Spinal cord (tissue), 10 donors: ENCODE measurements at places on chromosomes 4 and X. TPM values are rescaled to one million over a fixed set of nuclear protein-coding genes. Genes with fewer than 3 reads are reported as not detected.
A peak's percentile ranks its signal among the peaks of the same experiment; 100 is the strongest.

DNA sequence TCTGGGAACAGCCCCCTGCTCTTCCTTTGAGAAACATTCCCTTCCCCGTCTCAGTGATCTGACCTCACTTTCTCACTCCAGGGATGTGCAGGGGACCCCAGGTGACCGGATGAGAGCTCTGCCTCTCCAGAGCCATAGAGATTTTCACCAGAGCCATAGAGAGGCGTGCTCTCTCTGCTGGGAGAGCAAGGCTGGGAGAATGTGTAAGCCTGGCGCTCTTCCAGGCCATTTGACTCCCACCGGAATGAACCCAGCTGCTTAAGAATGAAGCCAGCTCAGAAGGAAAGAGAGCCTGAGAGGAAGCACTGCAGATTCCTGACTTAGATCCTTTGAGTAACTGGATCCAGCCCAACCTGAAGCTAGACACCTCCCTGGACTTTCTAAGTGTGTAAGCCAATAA, 106.4 kb downstream of the DHX15 start:
- no peak for DNase-seq

- no peak for DNase-seq
Measured at GRCh38 chr4:36196145-36196913, 48.0 kb downstream of the ARAP2 start.

PAGE5 gene
- not detected for total RNA-seq

KIF4A gene
- 8.8 TPM for total RNA-seq

DNA sequence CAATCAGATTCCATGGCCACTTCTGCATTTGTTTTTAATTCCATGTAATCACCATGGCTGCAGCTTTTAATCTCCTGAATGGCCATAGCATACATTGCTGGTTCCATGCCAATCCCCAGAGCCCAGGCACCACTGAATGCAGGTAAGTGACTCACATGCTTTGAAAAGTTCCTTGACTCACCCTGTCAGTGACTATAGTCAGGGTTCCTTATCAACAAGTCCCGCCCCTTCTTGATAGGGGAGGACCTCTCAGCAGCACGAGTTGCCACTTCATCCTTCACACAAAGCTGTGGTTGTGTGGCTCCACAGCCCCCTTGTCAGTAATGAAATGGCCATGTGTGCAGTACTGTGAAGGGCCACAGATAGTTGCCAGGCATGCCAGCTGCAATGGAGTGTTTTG, 516.6 kb downstream of the PPARGC1A start:
- peak; percentile 22 for DNase-seq

DNA sequence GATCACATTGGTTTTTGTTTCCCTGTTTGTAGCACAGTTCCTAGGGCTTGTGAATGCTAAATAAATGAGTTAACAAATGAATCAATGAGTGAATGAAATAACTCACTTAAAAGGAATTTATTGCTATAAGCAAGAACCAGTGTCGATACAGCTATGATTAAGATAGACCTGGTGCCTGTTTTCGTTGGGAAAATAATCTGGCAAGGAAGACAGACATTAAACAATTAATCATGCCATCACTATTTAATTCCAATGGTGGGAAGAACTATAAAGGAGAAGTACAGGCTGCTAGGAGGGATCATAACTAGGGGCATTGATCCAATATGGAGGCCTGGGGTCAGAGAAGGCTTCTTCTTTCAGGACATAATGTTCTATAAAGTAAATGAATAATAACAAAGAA, 4.5 kb upstream of the CBR4 start:
- no peak for DNase-seq

DNA sequence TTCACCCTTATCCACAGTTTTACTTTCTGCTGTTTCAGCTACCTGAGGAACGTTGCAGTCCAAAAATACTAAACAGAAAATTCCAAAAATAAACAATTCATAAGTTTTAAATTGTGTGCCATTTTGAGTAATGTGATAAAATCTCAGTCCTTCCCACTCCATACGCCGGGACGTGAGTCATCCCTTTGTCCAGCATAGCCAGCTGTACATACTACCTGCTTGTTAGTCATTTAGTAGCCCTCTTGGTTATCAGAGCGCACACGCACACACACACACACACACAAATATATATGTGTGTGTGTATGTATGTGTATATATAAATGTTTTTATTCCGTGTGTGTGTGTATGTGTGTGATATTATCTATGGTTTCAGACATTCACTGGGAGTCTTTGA, 4.8 kb upstream of the CCSER1 start:
- no peak for DNase-seq

DNA sequence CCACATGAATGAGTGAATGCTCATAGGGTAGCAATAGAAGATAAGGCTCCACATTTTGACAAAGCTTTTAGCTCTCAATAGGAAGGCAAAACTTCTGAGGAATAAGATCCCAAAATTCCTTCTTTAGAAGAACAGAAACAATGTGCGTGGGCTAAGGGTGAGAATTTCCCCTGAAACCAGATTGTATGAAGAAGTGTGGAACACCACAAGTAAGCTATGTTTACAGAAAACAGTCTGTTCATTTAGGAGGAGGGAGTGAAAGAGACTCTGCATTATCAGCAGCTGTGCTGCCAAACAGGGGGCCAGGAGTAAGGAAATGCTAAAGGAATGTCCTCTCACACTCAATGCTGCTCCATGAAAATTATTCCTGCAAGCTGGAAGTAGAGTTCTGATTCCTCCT, 851.6 kb downstream of the CENPC start:
- DNase-seq, result no peak

DNA sequence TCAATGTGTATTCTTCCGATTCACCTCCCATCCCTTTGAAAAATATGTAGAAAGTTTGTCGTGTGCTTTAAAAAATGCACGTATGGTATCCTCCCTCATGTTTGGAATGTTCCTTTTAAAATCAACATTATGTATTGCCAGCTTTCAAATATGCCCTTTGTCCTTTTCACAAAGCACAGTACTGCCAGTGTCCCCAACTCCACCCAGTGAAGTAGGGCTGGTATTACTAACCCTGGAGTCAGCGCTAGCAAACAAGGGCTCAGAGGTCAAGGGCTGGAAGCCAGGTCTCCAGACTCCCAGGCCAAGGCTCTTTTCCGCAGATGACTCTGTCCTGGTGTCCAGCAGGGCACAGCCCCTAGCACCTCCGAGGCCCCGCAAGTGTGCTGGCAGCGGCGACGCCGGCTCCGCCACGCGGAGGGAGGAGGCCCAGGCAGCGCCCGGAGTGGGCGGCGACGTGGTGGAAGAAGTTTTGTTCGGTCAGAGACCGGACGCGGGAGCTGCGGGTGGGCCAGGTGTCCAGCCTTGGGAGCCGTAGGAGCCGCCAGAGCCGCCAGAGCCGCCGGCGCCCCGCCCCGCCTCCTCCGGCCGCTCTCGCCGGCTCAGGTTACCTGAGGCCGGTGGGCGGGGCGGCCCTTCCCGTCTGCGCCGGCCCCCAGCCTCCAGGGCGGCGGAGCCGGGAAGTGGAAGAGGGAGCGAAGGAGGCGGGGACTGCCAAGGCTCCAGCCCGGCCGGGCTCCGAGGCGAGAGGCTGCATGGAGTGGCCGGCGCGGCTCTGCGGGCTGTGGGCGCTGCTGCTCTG, at the start of gene IL13RA1:
Gene IL13RA1, plus strand, starts transcription at position 720 of the 799 bp plus-strand sequence. Its CDS starts 33 bp downstream, at position 753.
- no peak for DNase-seq

- no peak for DNase-seq
Measured at GRCh38 chr4:85257817-85258370, 217.1 kb upstream of the ARHGAP24 start.

ETDA gene
- not detected for total RNA-seq

- DNase-seq, result no peak
Measured at GRCh38 chrX:148457279-148457678, 43.1 kb upstream of the AFF2 start.

GRCh38 chr4:143406523-143406922, 69.8 kb downstream of the GAB1 start:
- DNase-seq, result no peak

- DNase-seq, result no peak
Measured at GRCh38 chrX:39941332-39941920, 156.3 kb downstream of the BCOR start.

FGA gene
- total RNA-seq, result not detected
